ENCODE measurements at places on chromosomes 12 and 14.

GRCh38 chr12:31524791-31525495, 66.0 kb downstream of the DENND5B start:
- peak; percentile 4 for DNase-seq

- DNase-seq = no peak
Observed at GRCh38 chr12:76495556-76495955, 64.0 kb downstream of the OSBPL8 start.

- no peak for DNase-seq
Observed at GRCh38 chr12:120132054-120132836, 15.7 kb upstream of the RAB35 start.

DNA sequence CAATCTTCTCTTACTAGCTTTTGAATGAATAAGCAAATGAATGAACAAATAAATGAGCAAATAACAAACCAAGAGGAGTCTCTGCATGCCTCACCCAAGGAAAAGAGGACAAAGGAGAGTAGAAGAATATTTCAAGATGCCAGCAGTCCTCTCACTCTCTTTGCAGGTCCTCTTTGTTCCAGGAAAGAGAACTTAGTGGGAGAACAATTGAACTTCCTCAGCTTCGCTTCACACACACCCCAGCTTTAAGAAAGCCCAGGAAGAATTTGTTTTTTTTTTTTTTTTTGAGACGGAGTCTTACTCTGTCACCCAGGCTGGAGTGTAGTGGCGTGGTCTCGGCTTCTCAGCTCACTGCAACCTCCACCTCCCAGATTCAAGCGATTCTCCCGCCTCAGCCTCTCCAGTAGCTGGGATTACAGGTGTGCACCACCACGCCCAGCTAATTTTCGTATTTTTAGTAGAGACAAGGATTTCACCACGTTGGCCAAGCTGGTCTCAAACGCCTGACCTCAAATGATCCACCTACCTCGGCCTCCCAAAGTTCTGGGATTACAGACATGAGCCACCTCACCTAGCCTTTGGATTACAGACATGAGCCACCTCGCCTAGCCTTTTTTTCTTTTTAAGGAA, 20.4 kb downstream of the KRT18 start:
- no peak for DNase-seq

- DNase-seq = no peak
Observed at GRCh38 chr14:51463461-51463860, 188.2 kb upstream of the FRMD6 start.

GRCh38 chr12:55019784-55020183, at the start of gene NEUROD4:
Gene NEUROD4 (plus strand): TSS chr12:55019974. CDS start chr12:55026440, 6,466 bp downstream.
- no peak for DNase-seq

DNA sequence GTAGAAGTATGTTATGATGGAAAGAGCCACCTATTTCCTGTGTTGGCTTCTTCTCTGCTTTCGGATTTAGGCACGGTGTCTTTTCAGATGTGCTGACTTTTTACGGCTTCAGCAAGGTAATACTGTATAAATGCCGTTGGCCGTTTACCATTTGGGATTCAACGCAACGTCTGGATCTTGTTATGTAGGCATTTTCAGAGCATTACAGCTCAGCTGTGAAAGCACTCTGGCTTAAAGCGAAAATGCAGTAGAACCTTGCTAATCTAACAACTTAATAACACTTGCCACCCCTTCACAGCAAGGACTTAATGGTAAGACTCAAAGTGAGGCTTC, 229.9 kb downstream of the EFCAB11 start:
- DNase-seq = no peak

- no peak for DNase-seq
Observed at GRCh38 chr12:38163442-38163801, 153.2 kb upstream of the ALG10B start.

DNA sequence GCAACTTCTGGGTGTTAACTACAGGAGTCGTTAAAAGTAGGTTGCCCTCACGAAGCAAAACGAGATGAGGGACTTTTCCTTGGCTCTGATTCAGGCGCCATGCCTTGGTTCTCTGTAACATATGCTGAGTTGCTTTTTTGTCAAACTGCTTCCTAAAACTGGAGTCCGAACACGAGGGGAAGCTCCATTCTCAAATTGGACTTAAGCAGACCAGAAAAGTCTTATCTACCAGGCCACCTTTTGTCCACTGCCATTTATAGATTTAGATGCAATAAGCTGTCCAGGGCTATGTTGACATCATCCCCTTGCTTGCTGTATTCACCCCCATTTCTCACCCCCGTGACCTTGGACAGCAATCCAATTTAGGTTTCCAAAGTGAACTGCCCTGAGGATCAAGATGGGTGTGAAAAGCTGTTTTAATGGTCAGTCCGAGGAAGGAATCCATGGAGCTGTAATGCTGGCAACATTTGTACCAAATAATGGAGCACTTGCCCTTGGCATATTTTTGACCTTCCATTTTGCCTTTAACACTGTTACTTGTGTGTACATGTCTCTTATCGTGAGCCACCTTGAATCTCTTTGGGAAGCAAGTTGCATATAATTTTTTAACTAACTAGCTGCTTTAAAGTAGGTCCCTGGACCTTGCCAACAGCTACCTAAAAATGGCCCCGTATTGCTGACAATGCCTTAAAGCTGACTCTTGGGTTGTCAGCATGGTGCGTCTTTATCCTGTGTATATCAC, 298.1 kb downstream of the EGLN3 start:
- DNase-seq = no peak

DNA sequence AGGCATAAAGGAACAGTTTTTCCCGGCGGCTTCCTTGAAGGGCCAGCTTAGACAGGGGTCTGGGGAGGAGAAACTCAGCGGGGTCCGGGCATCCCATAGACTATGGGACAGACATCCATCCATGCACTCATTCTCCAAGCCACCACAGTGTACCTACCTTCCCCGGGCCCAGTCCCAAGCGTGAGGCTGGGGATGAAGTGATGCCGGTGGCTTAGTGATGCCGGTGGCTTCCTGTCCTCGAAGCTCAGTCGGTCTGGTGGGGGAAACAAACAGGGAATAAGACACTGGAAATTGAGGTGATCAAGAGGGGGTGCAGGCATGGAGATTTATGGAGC, 421 bp downstream of the RTL1 start:
- DNase-seq = no peak

All from GM18507 (cell line).